ENCODE measurements at places on chromosomes 7 and 10.
A peak's percentile ranks its signal among the peaks of the same experiment; 100 is the strongest.

DNA sequence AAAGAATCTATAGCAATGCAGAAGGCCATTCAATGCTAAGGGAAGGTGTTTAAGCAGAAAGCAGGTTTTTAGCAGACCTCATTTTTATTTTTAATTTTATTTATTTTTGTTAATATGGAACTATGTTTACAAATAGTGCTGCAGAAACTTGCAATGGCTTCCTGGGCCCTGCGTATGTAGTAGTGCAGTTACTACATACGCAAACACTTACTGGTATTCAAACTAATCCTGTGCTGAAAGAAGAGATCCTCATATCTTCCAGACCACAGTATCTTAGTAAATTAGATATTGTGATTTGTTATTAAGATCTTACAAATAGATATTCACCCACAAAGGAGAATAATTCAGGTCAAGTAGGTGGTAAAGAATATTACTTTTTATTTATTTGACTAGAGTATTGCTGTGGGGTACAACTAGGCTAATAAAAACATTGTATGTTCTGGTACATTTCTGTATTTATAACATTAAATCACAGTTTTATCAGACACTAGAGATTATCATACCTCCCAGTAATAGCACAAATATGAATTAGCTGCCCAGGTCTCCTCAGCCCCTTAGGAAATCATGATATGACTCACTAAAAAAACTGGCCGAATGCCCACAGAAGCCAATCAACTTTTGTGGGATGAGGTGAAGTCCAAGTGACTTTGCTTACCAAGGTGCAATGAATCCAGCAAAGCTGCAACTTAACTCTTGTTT lies 57.6 kb downstream of the RNLS start:
- no peak for DNase-seq

DNA sequence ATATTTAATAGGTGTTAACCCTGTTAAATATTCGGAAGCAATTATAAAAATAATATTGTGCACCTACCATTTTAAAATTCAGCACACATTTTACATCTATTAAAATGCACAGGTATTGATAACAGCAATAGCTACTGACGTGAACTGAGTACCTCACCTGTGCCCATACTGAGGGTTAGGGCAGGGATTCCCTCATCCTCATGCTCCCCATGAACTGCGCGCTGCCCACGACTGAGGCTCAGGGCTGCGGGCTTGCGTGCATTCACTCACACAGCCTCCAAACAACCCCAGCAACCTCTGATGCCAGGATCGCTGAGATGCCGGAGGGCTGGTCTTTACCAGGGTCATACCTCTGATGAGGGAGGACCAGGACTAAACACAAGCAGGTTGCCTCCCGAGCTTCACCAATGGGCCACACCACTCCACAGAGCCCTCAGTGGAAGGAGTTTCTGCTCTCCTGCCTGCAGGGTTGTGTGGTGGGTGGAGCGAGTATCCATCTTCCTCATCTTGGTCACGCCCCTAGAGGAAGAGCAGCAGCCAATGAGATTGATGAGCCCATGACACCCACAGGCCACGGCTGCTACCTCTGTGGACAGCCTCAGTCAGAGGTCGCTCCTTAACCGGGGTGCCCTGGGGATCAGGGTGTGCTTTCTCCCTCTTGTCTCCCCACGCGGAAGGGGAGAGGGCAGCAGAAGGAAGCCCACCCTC lies 478.3 kb downstream of the TNS3 start:
- DNase-seq, result no peak

DNA sequence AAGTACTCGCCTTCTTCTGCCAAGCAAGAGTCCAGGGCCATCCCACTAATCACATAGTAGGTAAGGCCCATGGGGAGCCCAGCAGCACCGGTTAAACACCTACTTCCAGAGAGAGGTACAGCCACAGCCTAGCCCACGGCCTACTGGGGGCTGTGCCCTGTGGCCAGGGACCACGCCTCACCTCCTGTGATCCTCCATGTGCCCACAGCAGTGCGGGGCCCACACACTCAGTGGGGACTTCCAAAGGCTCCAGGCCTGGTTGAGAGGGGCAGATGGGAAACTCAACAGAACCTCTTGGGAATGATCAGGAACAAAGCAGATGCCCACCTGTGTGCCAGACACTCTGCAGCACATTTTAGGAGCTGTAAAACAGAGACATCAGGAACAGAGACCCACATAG lies 19.7 kb downstream of the AFAP1L2 start:
- DNase-seq, result no peak

GRCh38 chr10:136465-136762 lies 1.2 kb downstream of the ZMYND11 start:
- no peak for DNase-seq

DNA sequence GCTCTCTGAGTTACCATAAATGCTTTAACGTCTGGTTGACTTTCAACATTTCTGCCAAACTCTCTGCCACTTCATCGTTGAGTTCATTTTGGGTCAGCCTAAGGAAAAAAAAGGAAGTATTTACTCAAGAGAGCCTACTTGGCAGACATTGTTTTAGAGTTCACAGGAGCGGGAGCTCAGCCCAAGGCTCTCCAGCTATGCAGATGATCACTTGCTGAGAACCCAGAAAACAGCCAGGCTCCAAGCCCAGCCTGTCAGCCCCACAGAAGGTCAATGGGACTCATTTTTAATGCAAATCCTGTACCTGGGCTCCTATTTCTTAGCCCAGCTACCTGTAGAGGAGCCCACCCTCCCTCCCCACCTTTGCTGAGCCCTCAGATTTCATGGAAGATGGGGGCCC lies 45.5 kb downstream of the NOD1 start:
- no peak for DNase-seq

GRCh38 chr7:133253519-133253875 lies 619 bp downstream of the EXOC4 start:
- DNase-seq, result peak; percentile 36

- DNase-seq, result peak; percentile 33
These were observed 1064.6 kb upstream of the LRRTM3 start for GRCh38 chr10:65861249-65861648.

GRCh38 chr10:22893781-22894180 lies 34.1 kb upstream of the ARMC3 start:
- DNase-seq, result no peak

DNA sequence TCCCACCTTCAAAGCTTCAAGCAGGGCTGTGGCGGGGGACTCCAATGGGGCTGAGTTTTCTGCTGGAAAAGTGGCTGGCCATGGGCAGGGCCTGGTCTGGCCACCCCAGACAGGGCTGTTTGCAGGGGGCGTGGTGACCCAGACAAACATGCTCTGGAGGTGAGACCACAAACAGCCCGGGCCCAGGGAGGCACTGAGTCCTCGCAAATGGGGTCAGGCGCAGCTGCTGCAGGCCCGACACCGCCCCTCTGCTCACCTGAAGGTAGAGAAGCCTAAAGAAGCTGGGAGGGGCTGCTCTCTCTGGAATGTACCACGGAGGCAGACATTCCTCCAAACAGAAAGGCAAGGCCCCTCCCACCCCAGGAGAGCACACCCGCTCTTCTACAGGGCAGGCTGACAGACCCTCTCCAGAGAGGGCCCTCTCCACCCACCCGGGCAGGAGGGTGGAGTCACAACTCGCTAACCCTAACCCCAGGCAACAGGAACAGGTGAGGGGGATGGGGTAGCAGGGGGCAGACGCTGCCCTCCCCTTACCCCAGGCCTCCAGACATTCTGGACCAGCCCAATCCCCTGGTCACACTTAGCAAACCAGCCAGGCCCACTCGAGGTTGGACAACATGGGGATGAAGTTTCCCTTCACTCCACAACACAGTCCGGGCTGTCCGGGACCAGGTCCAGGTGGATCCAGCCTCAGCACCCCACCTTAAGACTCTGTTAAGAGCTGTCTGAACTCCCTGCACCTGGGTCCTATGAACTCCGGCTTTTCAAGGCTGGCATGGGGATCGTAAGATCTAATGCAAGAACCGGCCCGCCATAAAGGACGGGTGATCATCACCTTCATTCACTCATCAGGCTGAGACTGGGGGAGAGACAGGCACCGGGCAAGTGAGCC lies 32.3 kb downstream of the OAT start:
- no peak for DNase-seq

DNA sequence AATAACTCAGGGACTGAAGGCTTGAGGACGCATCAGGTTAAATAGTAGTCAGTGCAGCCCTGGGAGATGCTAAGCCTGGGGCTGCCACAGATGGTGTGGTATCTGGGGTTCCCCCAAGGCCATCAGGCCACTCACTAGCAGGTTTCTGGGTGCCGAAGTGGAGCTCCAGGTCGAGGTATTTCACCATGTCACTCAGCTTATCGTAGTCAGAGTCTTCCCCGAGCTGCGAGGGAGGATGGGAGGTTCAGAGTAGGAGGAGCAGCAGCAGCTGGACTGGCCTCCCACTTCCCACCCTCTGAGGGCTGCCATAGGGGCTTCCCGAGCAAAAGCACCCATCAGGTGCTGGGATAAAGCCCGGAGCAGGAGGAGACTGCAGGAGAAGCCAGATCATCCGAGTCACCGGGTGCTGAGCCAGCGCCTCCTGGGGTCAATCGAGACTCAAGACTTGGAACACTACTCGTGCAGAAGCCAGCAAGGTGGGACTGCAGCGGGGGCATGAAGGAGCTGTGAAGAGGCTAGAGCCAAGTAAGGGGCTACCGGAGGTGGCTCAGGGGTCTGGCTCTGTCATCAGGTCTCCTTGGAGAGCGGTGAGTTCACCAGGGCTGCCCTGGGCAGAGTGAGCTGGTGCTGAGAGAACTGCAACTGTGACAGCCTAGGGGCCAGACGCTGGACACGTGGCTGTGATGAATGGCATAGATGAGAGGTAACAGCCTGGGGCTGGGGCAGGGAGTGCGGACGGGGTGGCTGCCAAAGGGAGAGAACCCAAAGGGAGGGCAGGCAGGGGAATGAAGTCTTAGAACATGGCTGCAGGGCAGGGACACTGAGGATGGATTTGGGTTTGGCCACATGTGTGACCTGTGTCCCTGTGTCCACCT lies 45.3 kb downstream of the GRID2IP start:
- DNase-seq, result no peak

DNA sequence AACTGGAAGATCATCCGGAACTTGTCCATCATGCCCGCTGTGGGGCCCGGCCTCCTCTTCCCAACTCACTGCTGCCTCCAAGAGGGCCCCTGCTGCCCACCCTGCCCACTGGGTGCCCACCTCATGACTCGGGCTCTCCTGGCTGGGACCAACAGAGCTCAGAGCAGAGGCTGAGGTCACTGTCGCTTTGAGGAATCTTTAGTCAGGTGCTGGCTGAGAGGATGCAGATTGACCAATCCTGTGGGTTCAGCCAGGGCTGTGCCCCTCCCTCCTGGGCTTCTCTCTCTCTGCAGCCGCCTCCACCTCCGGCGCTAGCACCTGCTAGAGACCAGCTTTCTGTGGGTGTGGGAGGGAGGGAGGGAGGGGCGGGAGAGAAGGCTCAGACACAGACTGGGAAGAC lies at the start of gene CALHM1:
Gene CALHM1 (minus strand): TSS at position 181 of the 400 bp plus-strand sequence. CDS start 149 bp downstream, at position 32.
- peak; percentile 57 for DNase-seq

GRCh38 chr10:89327803-89328441 lies at the start of gene IFIT3:
Gene IFIT3 (plus strand): TSS chr10:89327997. CDS start chr10:89328074, 77 bp downstream.
- DNase-seq, result peak; percentile 75

GRCh38 chr7:131305152-131305551 lies 22.5 kb upstream of the MKLN1 start:
- no peak for DNase-seq

DNA sequence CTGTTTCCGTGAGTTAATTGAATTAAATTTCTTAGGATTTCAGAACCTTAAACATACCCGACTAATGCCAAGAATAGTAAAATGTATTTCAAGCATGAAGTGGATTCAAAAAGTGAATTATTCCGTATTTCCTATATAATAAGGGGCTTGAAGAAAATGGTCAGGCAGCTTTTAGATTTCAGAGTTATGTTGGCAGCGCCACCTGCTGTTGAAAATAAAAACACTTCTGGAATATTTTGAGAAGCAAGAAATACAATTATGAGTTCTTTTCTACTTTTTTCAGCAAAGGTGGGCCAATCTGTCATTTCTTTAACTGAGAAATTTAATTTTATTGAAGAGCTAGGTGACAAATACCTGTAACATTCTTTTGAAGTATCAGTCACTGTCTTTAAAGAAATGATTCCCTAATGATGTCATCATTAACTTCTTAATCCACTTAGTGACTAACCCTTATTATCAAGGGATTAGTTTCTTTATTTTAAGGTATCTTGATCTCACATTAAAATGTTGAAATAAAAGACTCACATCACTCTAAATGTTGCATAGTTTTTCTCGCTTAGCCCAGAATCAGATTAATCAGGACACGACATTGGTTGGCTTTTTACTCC lies 36.6 kb upstream of the AGR3 start:
- DNase-seq, result peak; percentile 41

DNA sequence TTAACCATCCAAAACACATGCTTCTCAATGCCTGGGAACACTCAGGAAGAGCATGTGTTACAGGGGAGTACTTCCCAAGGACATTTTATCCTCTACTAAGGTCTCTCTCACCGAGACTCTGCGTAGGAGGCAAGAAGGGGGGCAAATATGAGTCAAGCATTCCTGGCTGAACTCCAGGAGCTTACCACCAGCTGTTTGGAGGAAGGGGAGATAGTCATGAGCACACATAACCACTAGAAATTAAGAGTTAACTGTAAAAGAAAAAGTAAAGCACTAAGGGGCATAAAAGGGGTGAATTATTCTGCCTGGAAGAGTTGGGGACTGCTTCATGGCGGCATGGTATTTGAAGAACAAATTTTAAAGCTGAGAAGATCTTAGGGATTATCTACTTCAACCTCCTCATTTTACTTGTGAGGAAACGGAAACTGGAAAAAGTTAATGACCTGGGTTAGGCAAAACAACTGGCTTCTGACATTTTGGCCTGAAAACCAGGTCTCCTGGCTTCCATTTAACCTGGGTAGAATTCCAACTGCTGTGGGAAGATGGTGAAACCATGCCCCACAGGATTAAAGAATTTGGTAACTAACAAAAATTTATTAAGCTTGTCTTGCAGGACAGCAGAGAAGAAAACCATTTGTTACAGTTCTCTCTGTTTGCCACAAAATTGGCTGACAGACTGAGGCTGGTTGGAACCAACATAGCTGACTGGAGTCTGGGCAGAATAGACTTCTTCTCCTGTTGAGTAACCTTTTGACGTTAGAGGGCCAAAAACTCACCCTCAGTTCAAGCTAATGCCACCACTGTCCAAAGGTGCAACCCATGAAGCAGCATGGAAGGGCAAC lies 85.5 kb downstream of the SLC25A13 start:
- DNase-seq, result no peak

DNA sequence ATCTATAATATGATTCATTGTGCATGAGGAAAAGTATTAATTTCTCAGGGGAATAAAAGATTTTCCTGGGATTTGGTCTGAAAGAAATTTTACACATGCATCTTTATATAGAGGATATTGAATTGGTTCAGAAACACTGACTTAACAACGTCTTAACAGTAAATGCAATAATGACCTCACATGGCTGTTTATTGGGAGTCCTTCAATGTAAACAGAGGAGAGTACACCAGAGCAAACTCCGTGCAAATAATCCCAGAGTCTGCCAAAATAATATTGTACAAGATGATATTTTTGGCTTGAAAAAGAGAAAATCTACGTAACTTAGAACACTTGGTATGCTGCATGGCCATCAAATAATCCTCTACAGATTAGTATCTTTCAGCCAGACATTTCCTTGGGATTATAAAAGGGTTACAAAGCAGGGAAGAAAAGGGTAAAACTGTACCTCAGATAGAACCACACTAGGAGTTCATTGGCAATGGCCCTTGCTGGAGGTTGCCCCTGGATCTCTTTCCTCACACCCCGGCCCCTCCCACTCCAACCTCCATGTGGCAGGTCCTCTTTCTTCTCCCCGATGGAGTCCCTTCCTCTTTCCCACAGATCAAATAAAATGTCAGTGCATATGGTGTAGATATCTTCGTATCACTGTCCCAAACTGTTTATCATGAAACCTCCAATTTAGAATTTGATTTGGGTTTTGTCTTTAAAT lies 196.4 kb downstream of the EVX1 start:
- DNase-seq, result no peak

GRCh38 chr7:129205987-129206785 lies 17.8 kb downstream of the SMO start:
- no peak for DNase-seq

GRCh38 chr10:58734116-58734515 lies 221.4 kb downstream of the BICC1 start:
- DNase-seq, result no peak
